ENCODE measurements at places on chromosomes 3 and 15.

DNA sequence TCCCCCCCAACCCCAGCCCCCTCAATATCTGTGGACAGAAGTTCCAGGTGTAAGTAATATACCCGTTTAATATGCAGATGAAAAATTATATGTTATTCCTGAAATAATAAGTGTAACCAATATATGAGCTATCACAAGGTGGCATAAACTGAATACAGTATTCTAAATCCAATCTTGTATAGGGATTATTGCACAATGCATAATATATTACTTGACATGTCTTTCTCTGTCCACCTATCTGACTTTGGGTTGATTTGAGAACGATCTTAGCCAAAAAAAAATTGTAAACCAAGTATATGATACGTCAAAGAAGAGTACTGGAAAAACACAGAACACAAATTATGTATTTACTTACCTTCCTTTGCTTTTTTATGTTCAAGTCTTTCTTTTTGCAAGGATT is 47.8 kb downstream of the GOLIM4 start:
- no peak for DNase-seq

DNA sequence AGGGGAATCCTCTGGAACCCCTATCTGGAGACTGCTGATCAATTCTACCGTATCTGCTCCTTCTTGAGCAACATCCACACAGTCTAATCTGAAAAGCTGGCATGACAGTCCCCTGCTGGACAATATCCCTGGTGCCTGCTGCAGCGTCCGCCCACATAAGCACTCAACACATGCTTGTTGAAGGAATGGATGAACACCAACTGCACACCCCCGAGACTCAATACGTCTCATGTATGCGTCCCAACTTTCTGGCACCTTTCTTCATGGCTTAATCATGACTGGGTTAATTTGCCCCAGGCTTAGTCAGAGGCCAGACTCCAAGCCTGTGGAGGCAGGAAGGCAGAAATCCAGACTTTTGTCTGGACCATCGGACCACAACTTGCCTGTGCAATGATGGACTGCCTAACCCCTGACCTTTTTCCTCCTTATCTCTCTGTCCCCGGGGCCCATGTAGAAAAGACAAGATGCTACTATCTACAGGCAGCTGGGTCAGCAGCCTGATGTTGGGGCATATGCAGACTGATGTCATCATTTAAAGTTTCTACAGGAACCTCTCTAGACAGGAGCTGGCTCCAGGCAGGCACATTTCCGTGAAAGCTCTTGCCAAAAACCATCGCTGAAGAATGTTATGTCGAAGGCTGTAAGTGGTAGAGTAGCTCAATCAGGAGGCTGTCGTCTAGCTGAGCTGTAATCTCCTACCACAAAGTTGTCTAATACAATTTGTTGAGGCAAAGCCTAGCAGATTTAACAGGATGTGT is 114.1 kb upstream of the TPM1 start:
- no peak for DNase-seq

DNA sequence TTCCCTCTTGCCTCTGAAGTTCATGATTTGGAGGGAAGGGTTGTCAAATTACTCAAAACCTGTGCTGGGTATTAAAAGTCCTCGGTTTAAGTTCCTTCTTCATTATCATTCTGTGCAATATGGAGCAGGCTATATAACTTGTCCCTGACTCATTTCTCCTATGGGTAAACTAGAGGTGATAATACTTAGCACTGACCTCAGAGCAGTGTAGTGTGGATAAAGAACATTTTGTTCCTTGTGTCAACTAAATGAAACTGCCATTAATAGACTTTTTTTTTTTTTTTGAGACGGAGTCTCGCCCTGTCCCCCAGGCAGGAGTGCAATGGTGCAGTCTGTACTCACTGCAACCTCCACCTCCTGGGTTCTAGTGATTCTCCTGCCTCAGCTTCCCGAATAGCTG is 2.2 kb upstream of the BBX start:
- no peak for DNase-seq

DNA sequence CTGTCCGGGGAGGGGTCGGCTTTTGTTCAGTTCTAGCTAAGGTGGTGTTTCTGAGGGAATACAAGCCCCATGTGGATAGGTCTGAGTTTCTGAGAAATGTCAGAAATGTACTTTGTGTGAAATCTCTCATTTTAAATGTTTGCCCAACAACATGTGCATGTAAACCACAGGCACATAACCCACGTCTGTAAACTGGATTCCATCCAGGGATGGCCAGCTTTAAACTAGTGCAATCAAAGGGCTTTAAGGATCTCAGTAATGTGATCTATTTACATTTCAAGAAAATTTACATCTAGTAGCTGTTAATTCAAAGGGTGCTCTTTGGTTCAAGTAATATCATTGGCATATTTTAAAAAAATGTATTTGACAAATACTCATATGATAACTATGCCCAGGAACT is 52.0 kb downstream of the POLR2M start:
- DNase-seq: no peak

- no peak for DNase-seq
Measured at GRCh38 chr3:59873576-59874230, 823.9 kb upstream of the CFAP20DC start.

- DNase-seq: peak; percentile 46
Measured at GRCh38 chr3:148079370-148079769, 618.3 kb upstream of the AGTR1 start.

DNA sequence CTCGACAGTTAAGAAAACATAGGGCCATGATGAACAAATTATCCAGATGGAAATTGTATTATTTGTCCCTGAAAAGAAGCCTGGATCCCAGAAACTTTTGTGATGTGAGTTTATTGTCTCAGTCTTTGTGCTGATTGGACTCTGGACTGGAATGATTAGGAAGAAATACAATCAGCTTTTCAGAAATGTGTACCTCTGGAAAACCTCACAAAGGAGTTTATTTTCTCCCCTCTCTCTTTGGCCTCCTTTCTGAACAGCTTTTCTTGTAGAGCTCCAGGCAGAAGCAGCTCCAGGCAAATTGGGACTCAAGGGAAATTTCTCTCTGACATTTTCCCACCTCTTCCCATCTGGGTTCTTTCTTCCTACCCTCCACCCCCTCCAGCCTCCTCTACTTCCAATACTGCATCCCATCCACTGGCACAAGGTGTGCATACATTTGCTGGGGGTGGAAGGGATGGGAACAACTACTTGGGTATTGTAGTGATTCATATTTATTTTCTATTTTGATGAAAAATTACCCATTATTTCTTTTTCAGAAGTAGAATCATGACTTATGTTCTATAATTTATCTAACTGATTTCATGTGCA is 119.7 kb downstream of the CD47 start:
- no peak for DNase-seq

DNA sequence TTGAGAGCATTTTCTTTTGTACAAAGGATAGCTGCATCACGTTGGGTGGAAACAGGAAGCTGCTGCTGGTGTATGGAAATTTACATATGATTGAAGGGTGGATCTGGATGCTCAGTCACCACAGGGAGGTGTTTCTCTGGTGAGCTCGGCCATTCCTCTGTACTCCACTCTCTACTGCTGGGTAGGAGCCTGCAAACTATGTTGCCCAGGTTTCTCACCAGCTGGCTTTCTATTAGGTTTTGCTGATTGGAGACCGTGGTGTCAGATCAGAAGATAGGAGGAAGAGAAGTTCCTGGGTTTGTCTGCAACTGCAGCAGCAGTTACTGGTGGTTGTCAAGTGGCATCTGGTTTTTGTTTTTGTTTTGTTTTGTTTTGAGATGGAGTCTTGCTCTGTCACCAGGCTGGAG is 61.7 kb downstream of the TAMM41 start:
- no peak for DNase-seq

- no peak for DNase-seq
Measured at GRCh38 chr3:42518800-42519567, 16.5 kb downstream of the VIPR1 start.

- peak; percentile 49 for DNase-seq
Measured at GRCh38 chr15:89383365-89384175, 48.9 kb upstream of the POLG start.
